ENCODE measurements at places on chromosomes 11 and 22.
A peak's percentile ranks its signal among the peaks of the same experiment; 100 is the strongest.

DNA sequence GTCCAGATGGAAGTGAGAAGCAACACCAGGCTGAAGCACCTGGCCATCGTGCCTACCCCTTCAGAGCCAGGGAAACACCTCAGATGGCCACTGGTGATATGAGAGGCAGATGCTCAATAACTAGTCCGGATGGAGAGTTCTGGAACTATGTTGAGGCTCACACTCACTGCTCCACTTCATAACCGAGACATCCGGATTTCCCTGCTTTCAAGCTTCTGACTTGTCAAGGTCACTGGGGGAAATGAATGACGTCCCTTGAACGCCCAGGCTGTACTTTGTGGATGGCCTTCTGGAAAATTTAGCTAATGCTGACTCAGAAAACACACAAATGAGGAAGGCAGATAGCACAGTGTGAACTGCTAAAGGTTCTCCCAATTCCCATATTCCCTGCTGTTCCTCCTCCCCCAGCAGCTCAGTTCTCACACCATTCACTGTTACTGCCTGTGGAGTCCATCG lies at the start of gene LYVE1:
Gene LYVE1 (minus strand): TSS at position 180 of the 456 bp plus-strand sequence. CDS start 133 bp downstream, at position 47.
- no peak for DNase-seq

- peak; percentile 12 for DNase-seq
These were observed 77.9 kb upstream of the TOP3B start for GRCh38 chr22:22060200-22061084.

DNA sequence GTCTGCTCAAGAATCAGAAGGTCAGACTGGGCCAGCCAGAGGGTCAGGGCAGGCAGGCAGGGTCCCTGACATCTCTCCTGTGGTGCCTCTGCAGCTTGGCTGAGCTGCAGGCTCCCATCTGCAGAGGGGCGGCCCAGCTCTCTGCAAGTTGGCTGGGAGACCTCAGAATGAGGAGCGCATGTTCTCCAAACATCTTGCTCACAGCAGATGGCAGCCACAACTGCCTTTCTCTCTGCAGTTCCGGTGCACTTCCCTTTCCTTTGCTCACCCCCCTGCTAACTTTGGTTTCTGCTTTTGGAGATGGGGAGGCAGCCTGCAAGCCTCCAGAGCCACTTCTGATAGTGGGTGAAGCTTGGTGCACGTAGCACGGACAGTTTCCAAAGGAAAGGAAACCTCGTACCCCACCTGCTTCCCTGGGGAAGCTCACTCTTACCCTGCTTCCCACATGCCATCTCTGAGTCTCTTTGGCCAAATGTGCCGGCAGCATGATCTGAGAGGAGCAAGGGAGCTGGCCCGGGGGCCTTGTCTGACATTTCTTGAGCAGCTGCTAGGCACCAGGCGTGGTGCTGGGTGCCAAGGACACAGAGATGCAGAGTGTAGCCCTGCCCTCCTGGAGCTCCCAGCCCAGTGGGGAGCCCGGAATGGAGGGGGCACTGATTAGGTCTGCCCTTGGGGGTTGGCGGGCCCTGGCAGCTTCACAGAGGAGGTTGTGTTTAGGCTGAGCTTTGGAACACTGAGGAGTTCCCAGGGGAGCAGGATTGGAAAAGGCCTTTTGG lies 18.2 kb downstream of the DAGLA start:
- DNase-seq = no peak

GRCh38 chr11:76523147-76523546 lies 78.3 kb downstream of the EMSY start:
- DNase-seq = no peak

DNA sequence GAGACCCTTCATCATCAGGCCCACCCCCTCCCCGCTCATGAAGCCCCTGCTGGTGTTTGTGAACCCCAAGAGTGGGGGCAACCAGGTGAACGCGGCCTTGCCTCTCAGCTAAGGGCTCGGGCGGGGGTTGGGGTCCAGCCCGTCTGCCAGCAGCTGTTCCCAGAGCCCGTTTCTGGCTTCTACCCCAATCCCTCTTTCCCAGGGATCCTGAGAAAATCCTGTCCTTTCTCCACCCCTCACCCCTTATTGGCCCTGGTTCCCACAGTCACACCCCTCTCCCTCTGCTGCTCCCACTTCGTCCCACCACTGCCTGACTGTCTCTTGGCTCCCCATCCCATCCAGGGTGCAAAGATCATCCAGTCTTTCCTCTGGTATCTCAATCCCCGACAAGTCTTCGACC lies 9.4 kb upstream of the MDK start:
- DNase-seq = no peak

DNA sequence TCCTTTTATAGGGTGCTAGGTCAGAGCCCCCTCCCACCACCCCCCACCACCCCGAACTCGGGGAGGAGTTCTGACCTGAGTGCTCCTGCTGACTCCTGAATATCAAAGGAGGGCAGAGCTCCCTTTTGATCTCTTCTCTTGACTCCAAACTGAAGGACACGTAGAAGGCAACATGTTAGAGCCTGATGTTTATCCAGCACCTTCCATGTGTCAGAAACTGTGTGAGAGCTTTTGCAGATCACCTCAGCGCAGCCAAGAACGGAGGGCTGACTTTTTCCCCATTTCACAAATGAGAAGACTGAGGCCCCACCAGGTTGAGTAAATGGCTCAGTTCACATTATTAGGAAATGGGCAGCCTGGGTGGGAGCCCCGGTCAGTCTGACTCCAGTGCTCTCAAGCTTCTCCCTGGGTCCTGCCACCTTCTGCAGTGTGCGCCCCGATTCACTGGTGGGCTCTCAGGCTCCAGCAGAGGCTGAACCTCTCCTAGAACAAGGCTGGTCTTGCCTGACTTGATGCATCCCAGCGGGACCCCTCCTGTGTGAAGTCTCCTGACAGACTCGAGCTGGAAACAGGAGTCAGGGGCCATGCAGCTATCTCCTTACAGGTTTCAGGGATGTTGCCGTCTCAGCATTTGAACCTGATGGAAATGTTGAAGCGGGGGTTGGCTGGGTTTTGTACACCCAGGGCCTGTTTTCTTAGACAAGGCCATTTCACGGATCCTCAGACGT lies 98.5 kb downstream of the TSPAN18 start:
- no peak for DNase-seq

- peak; percentile 19 for DNase-seq
These were observed 90.8 kb downstream of the FAM168A start for GRCh38 chr11:73507086-73507485.

GRCh38 chr11:122556605-122557004 lies 98.9 kb upstream of the UBASH3B start:
- no peak for DNase-seq

GRCh38 chr11:123302751-123303195 lies 107.7 kb upstream of the CLMP start:
- DNase-seq = peak; percentile 72

- DNase-seq = peak; percentile 51
These were observed 5.4 kb upstream of the TXN2 start for GRCh38 chr22:36486619-36487384.
